ENCODE measurements at places on chromosomes 4 and X. TPM values are rescaled to one million over a fixed set of nuclear protein-coding genes. Genes with fewer than 3 reads are reported as not detected.

Gene C1QTNF7
- not detected for total RNA-seq

Gene GAGE12H
- not detected for total RNA-seq

Gene GYPA
- not detected for total RNA-seq

Gene HSD17B13
- 0.17 TPM for total RNA-seq

Gene SYN1
- total RNA-seq: not detected

Gene RNF113A
- 26.2 TPM for total RNA-seq

DNA sequence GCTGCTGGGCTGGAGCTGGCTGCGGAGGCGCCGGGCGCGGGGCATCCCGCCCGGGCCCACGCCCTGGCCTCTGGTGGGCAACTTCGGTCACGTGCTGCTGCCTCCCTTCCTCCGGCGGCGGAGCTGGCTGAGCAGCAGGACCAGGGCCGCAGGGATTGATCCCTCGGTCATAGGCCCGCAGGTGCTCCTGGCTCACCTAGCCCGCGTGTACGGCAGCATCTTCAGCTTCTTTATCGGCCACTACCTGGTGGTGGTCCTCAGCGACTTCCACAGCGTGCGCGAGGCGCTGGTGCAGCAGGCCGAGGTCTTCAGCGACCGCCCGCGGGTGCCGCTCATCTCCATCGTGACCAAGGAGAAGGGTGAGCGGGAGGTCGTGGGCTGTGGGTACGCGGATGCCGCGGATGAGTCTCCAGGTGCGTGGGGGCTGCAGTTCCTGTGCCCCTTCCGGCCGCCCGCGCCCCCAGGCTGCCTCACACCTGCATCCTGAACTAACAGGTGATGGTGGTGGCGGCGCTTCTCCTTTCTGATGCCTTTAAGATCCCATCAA is 499 bp downstream of the CYP2U1 start:
- DNase-seq: no peak

- no peak for DNase-seq
These were observed 125.6 kb downstream of the CDS1 start for GRCh38 chr4:84708406-84709135.

- no peak for DNase-seq
These were observed 73.7 kb upstream of the DUSP21 start for GRCh38 chrX:44770121-44770520.

GRCh38 chrX:28398342-28398741 is 188.9 kb upstream of the IL1RAPL1 start:
- no peak for DNase-seq

GRCh38 chr4:82954212-82954611 is 53.7 kb downstream of the THAP9 start:
- no peak for DNase-seq

DNA sequence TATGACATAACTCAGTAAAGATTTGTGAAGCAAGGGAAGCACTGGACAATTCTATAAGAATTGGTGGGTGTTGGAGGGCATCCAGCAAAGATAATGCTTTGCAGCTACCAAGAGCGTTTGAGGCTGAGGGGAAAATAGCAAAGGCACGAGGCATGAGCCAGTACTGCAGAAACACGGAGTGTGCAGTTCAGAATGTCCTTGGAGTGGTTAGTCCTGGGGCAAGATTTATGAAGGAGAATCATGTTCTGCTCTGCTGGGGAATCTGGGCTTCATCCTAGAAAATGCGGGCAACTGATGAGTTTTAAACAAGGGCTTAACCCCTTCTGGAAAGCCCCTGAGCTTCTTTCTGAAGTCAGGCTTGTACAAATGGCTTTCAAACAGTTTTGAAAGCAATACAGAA is 452.5 kb downstream of the IL15 start:
- DNase-seq: no peak

- DNase-seq: no peak
These were observed 45.2 kb upstream of the BMP15 start for GRCh38 chrX:50865311-50865710.

- DNase-seq: no peak
These were observed 101.9 kb downstream of the MAML3 start for GRCh38 chr4:140052050-140052449.

DNA sequence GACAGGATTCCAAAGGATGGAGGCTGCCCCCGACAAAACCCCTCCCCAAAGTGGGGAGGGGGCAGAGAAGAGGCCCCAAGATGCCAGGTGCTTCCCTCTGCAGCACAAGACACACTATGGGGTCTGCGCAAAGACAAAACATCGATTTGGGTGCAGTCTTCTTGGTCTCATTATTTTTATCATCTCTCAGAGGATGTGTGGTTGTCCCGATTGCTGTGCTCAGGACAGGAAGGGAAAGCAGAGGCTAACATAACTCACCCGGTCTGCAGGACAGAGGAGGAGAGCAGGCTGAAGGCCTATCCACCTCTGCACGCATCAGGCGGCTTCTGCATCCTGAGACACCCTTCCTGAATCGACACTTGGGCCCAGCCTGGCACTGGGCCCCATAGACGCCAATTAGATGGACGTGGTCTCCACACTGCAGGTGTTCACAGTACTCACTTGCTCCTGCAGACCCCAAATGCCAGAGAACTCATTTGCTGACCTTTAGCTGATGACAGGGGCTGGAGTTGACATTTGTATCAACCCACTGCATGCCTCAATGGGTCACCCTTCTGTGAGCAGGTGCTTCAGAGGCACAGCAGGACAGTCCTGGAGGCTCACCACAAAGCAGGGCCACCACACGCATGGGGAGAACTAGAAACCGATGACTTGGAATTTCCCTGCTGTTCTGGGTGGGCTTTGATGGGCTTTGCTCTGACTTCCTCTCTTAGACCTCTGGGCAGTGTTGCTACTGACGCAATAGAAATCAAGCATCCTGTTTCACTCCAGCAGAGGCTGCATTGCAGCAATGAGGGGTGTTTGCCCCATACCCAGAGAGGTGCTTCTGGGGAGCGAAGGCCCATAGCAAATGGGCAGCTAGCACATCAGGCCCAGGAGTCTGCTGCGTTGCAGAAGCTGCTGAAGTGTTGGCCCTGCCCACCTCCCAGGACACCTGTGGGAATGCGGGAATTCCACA is 96.3 kb upstream of the ENPP6 start:
- DNase-seq: no peak
